ENCODE measurements at places on chromosomes 3 and 15. TPM values are rescaled to one million over a fixed set of nuclear protein-coding genes. Genes with fewer than 3 reads are reported as not detected.

DNA sequence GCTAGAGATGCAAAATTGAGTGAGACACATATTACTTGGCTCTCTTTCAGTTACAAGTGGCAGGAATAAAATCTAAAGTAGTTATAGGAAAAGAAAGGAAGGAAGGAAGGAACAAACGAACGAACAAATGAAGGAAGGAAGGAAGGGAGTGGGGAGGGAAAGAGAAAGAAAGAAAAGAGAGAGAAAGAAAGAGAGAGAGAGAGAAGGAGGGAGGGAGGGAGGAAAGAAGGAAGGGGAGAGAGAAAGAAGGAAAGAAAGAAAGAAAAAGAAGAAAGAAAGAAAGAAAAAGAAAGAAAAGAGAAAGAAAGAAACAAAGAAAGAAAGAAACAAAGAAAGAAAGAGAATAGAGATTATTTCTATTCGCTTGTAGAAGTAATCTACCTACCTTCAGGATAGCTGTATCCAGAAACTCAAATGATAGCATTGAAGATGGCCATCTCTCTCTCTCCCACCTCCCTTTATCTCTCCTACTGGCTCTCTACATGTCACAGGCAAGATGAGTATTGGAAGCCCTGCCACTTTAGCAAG lies 229.7 kb upstream of the TLE3 start:
- no peak for DNase-seq

GRCh38 chr3:3209714-3210113 lies 30.2 kb upstream of the CRBN start:
- DNase-seq = no peak

GRCh38 chr15:91183596-91183995 lies 83.5 kb downstream of the SV2B start:
- DNase-seq = no peak

The TTBK2 gene
- 4.0 TPM for polyA plus RNA-seq
